ENCODE measurements at places on chromosomes 16 and 17.
A peak's percentile ranks its signal among the peaks of the same experiment; 100 is the strongest.

DNA sequence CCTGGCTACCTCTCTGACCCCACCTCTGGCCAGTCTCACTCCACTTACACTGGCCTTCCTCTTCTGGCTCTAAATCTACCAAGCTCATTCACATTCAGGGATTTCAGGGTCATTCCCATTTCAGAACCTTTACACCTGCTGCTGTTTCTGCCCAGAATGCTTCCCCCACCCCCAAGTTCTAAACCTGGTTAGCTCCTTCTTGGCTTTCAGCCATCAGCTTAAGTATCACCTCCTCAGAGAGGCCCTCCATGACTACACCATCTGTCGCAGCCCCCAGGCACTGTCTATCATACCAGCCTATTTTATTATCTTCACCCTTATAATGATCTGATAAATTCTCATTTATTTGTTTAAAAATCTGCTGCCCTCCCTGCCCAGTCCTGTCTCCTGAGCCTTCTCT is 23.3 kb upstream of the NGFR start:
- no peak for DNase-seq

GRCh38 chr17:35083071-35083470 is 19.6 kb upstream of the RFFL start:
- DNase-seq: no peak

GRCh38 chr16:81623365-81624102 is 155.6 kb upstream of the PLCG2 start:
- DNase-seq: peak; percentile 70

- DNase-seq: no peak
Observed at GRCh38 chr16:86383488-86384262, 126.7 kb upstream of the FOXF1 start.

- DNase-seq: no peak
Observed at GRCh38 chr16:83653785-83654184, 154.0 kb upstream of the HSBP1 start.

GRCh38 chr16:68790944-68791343 is 52.4 kb upstream of the TANGO6 start:
- no peak for DNase-seq

DNA sequence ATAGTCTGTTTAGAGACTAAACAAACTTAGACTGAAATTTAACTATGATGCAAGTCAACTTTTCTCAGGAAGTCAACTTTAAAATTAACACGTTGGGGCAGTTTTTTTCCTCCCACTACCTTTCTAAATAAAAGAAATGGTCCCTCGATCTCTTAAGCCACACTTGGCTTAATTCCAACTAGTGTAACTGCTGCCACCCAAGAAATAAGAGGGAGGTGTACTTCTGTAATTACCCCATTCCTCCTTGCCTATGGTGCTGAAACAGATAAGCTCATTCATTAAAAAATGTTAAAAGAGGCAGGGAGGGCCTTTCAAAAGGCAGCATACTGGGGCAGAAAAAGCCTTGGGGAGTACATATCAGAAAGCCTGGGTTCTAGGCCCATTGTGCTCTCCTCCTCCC is 59.8 kb downstream of the NCOR1 start:
- DNase-seq: no peak

- peak; percentile 29 for DNase-seq
Observed at GRCh38 chr16:47258874-47259461, 115.2 kb upstream of the NETO2 start.
